SK-MEL-5 (cell line): ENCODE measurements at places on chromosomes 7 and 10. TPM values are rescaled to one million over a fixed set of nuclear protein-coding genes. Genes with fewer than 3 reads are reported as not detected.
A peak's percentile ranks its signal among the peaks of the same experiment; 100 is the strongest.

- no peak for DNase-seq
These were observed 58.5 kb upstream of the INPP5A start for GRCh38 chr10:132479024-132479602.

GRCh38 chr10:44862924-44863323 lies 48.2 kb upstream of the TMEM72 start:
- no peak for DNase-seq

DNA sequence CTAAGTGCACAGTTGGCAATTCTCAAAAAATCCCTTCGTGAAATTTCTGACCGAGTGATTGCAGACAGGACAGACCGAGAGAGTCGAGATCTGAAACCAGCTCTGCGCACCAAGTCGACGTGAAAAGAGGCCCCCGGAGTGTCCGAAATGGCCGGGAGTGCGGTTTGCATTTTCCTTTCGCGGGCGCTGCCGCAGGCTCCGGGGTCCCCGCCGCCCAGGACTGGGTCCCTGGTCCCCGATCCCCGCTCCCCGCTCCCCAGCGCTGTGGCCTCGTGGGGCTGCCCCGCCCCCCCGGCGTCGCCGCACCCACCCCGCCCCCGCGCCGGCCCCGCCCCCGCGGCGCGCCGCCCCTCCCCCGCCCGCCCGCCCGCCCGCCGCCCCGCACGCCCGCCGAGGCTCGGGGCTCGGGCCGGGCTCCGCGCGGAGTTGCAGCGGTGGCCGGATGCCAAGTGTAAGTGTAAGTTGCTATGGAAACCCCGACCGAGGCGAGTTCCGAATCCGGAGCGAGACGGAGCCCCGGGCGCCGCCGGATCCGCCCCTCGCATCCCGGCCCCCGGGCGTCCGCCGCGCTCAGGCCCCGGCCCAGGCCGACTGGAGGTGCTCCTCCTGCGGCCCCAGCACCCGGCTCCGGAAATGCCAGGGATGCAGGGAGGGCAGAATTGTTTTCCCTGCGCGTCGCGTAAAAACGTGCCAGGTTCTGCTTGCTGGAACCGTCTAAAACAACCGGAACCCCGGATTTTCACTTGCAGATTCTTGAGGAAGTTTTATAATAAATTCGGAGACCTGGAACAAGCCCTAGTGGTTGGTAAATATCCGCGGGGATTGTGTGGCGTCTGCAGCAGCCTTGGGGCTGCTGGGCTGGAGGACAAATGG lies 4.6 kb downstream of the BMI1 start:
- DNase-seq = peak; percentile 33

ITIH2 gene
- total RNA-seq = not detected in 2 replicates

PODXL gene
- total RNA-seq = 2.8 and 4.6 TPM in 2 replicates

AKR1E2 gene
- 7.1 and 8.1 TPM in 2 replicates for total RNA-seq

RSBN1L gene
- total RNA-seq = 27.2 and 29.3 TPM in 2 replicates

- no peak for DNase-seq
These were observed 487.8 kb upstream of the TEX47 start for GRCh38 chr7:89283302-89283701.

DNA sequence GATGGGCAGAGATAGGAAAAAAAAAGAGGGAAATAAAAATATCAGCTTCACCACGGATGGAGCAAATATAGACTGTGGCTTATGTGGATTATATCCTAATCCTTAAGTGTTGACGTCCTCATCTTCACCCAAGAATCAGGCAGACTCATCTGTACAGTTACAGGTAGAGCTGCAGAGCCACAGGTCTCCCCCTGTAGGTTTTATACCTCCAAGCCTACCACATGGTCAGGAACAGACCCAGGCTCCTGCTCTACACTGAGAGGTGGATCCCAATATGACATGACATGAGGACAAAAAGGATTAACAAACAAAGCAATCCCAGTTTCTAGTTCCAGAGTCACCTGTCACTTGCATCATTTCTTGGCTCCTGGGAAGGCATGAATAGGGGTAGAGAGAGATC lies 400.8 kb downstream of the SEMA3D start:
- no peak for DNase-seq

DNA sequence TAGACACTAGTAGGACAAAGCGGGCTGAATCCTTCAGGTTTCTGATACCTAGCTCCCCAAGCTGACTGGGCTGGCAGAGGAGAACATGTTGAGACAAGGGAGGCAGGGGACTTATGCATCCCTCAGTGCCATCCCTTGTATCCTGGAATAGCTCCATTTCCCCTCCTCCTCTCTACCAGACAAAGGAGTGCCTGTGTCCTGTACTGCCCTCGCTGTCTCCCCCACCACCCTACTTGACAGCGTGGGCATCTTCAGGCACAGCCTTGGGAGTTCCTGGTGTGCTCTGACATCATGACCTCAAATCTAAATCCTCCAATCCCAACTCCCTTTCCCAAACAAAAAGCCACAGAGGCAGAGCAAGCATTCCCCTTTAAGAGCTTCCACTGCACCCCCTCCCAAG lies 9.0 kb downstream of the SFXN3 start:
- peak; percentile 86 for DNase-seq

GRCh38 chr7:378551-379455 lies 88.8 kb downstream of the FOXL3 start:
- DNase-seq = no peak

GRCh38 chr7:37657816-37658215 lies 25.8 kb upstream of the GPR141 start:
- no peak for DNase-seq

AKR1C4 gene
- not detected in 2 replicates for total RNA-seq

AKR1C3 gene
- total RNA-seq = not detected in 2 replicates

GRCh38 chr10:62794306-62794705 lies 10.2 kb upstream of the ADO start:
- no peak for DNase-seq

TSPAN12 gene
- total RNA-seq = 2.3 and 5.7 TPM in 2 replicates

ASZ1 gene
- total RNA-seq = 1.0 and 1.3 TPM in 2 replicates
